ENCODE measurements at places on chromosomes 2 and 18.

DNA sequence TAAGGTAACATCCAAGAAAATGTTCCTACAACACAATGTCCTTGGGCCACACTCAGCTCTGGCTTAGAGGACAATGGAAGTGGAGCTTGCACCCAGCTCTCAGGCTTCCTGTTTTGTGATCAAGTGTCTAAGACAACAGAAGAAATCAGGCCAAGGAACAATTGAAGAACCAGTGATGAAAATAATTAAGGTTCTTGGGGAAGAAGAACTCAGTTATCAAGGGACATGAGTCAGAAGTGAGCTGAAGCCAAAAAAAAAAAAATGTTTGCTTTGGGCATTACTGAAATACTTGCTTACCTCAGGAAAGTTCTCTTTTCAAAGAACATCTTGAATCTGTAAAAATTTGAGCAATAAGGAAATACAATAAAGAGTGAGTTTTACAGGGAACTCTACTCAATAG is 299.0 kb downstream of the FBXO15 start:
- no peak for DNase-seq

DNA sequence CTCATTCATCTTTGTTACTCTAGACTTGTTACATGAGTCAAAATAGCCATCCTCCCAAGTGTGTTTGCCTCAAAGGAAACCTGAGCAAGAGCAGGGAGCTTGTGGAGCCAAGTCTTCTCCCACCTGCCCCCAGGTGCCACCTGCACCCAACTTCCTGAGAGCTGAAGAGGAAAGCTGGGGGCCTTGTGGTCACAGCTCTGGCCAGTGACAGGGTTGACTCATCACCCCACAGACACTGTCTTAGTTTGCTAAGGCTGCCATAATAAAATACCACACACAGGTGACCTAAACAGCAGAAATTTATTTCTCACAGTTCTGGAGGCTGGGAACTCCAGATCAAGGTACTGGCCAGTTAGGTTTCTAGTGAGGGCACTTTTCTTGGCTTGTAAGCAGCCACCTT is 99.6 kb downstream of the TPGS2 start:
- DNase-seq: no peak

GRCh38 chr2:89811295-89811694 is 1119.8 kb downstream of the RPIA start:
- no peak for DNase-seq

- no peak for DNase-seq
Measured at GRCh38 chr18:69795791-69796190, 151.9 kb downstream of the CD226 start.

GRCh38 chr2:238322001-238322411 is 1.7 kb downstream of the TRAF3IP1 start:
- no peak for DNase-seq

GRCh38 chr2:40248294-40248693 is 203.6 kb downstream of the SLC8A1 start:
- no peak for DNase-seq

GRCh38 chr2:169824373-169825333 is at the start of gene METTL5:
TSS of gene METTL5 (minus strand) at chr2:169824905. CDS start at chr2:169824597, 308 bp downstream.
- DNase-seq: peak; percentile 84

DNA sequence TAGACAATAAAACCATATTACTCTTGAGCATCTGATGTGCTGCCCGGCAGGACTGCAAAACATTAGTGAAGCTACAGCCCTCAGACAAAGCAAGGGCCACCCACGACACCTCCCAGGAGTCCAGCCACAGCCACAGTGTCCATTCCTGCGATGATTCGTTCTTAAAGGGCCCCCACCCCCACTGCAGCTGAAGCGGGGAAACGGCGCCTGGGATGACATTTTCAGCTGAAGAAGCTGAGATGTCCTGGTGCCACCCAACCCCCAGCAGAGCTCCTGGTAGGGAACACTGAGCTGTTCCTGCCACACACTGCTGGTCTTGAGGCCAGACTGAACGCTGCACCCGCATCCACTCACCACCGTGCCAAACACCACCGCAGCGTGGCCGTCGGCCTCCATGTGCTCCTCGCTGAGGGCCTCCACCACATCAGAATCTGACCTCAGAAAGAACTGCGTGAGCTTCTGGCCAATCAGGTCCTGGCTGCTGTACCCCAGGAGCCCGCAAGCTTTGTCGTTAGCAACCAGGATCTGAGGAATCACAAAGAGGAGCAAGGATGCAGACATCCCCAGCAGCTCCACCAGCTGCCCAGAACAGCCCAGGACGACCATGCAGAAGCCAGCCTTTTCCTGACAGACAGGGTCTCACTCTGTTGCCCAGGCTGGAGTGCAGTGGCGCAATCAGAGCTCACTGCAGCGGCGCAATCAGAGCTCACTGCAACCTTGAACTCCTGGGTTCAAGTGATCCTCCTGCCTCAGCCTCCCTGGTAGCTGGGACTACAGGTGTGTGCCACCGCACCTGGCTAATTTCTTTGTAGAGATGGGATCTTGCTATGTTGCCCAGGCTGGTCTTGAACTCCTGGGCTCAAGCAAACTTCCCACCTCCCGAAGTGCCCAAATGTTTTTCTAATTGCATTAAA is 9.5 kb downstream of the PASK start:
- no peak for DNase-seq

- peak; percentile 35 for DNase-seq
Measured at GRCh38 chr18:63850020-63850419, 37.5 kb upstream of the SERPINB2 start.

DNA sequence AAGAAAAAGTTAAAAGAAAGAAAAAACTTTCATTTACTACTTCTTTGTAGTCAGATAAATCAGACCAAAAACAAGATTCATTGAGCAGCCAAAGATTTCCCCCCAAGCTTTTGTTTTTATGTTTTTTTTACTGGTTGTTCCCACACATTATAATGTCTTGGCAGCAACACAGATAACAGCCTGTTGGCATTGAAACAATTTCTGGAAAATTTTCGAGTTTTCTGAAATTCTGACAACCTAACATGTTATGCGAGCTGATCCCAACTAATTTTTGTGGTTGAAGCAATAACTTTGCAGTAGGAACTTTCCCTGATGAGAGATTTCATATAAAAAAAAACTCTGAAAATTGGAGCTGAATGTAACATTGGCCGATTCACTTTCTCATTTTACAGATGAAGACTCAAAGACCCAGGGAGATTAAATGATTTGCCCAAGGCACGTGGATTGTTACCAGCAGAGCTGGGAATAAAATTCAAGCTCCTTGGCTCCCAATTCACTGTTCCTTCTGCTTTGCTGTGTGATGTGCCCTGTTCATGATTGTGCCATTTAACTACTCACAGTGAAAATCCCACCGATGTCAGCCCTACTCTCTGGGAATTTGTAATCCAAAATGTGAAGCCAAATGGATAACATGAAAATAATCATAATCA is 167.5 kb downstream of the GRB14 start:
- no peak for DNase-seq

DNA sequence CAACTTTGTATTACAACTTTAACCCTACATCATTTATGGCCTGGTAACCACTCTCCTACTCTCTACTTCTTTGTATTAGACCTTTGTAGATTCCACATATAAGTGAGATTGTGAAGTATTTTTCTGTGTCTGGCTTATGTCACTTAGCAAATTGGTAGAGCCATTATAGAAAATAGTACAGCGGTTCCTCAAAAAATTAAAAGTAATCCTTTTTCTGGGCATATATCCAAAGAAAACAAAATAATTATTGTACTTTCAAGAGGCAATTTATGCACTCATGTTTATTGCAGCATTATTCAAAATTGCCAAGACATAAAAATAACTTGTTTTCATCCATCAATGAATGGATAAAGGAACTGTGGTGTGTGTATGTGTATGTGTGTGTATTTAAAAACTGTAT is 537.5 kb upstream of the FSIP2 start:
- DNase-seq: no peak

GRCh38 chr2:157470321-157470720 is 26.4 kb upstream of the CYTIP start:
- DNase-seq: no peak

GRCh38 chr2:40087927-40088326 is 308.9 kb upstream of the THUMPD2 start:
- DNase-seq: no peak

- DNase-seq: peak; percentile 68
Measured at GRCh38 chr2:166375736-166376487, at the start of gene SCN9A. TSS of gene SCN9A (minus strand) at chr2:166375944. CDS start at chr2:166311756, 64,188 bp downstream.

GRCh38 chr2:61855318-61855613 is 1.4 kb upstream of the FAM161A start:
- DNase-seq: no peak

DNA sequence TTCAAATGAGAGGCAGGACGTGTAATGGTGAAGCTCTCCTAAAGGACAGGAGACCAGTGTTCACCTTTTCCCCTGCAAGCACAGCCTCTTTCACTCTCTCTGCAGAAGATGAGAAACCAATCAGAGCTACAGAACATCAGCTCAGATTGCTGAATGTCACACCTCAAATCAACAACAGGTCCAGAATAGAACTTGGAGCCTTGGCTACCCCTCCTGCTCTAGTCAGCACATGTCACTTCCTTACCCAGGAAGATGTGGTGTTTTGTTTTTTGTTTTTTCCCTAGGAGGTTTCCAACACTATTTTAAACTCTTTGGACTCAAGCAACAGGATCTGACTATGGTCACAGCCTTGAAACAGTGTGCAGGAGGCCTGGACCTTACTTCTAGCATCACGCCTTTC is 41.3 kb upstream of the PCBP1 start:
- DNase-seq: no peak

DNA sequence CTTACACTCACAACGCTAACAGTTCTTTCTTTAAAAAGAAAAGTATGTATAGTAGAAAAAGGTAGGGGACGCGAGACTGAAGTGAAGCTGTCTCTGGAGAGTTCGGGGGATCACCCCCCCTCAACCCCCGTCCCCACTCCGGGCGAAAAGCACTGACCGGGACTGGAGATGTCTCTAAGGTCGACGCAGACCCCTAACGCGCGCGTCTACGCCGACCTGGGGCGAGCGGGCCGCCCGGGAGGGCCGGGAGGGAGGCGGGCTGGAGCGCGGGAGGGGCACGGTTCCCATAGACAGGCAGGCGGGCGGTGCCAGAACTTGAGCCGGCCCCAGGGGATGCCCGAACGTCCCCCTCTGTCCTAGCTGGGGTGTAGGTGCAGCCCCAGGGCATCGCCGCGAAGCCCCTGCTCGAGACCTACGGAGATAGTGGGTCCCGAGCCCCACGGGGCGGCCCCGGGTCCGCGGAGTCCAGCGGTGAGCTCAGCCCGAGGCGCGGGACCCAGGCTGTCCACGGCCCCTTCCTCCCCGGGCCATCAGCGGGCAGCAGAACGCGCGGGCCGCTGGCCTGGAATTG is 82.2 kb downstream of the CHRNA1 start:
- DNase-seq: peak; percentile 26

DNA sequence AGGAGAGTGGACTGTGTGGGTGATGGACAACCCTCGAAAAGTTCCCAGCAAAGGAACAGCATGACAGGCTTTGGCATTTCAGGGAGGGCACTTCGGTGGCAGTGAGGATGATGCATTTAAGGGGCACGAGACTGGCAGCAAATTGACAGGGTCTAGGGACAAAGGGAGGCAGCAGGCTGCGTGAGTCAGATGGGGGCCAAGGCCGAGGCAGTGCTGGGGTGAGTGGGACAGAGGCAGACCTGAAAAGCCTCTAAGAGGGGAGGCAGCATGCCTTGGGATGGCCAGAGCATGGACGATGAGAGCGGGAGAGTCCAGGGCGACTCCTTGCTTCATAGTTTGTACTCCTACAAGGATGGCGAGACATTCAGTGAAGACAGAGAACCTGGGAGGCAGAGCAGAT is 49.5 kb upstream of the LYPD1 start:
- DNase-seq: no peak

DNA sequence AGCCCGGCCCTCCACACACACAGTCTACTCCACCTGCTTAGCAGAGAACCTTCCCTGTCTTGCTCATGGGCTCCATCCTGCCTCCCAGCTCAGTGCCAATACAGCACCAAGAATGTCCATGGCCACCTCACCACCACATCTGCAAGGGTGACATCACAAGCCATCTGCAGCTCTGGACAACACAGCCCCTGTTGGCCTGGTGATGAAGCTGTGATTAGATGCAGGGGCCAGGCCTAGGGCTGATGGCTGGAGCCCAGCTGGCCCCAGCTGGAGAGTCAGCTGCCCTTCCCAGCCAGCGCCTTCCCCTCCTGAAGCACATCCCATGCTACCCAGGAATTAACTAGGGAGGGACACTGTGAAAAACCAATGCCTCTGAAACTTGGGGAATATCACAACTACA is 91.1 kb downstream of the TTC32 start:
- DNase-seq: no peak

DNA sequence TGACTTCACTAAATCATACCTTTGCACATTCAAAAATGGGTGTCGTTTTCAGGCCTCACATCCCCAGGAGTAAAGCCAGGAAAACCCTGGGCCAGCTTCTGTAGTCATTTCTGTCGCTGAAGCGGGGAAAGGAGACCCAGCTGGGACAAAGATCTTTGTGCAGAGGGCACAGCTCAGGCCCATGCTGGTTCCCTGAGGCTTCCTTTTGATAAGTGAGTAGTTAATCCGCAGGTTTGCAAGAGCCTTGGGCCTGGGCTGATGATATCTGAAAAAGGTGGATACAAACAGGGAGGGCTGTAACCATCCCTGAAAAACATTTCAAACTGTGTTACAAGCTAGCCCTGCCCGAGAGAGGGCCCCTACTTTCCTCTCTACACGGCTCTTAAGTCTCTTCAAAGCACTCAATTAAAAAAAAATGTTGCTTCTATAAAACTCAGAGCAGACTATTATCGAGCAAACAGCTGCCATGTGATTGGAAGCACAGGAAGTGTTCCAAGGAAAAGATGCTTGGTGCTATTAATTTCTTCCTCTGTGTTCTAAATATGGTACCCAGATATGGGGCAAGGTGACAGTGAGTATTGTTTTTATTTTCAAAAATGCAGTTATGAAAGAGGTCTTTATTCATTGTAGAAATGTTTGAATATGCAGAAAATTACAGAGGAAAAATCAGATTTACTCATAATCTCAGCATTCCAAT is 117.2 kb downstream of the LNPK start:
- no peak for DNase-seq

DNA sequence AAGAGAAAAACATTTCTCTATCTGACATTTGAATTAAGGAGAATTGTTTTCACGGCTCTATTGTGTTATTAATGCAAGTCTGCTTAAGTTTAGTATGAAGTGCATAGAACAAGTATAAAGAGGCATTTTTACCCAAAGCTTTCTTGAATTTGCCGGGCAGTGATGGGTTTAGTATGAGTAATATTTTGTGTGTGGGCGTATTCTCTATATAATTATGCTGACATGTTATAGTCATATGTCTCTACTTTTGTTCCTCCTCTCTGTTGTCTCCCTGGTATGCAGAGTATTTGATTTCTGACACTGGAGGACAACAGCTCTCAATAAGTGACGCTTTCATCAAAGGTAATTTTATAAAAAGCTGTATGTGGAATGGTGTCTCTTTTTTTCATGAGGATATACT is 45.9 kb downstream of the PIKFYVE start:
- no peak for DNase-seq

Data from neural crest cell (in vitro differentiated cells).